ENCODE measurements at places on chromosomes 13 and 19.

DNA sequence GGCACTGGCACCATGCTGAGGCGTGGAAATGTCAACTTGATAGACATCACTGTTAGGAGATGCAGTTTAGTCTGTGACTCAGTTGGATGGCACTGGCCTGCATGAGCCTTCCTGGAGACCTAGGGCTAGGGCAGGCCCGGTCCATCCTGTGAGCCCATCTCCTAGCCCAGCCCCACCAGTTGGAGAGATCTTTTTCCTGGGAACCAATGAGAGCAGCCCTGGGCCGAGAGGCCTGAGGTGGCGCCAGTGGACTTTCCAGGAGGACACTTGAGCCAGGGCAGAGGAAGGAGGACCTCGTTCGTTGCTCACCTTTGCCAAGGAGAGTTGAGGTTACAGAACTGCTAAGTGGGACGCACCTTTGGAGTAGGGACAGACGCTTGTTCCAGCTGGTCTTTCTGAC is 100.5 kb upstream of the TEX29 start:
- DNase-seq = no peak

- no peak for DNase-seq
These were observed 30.8 kb downstream of the CBY2 start for GRCh38 chr13:45732916-45733315.

DNA sequence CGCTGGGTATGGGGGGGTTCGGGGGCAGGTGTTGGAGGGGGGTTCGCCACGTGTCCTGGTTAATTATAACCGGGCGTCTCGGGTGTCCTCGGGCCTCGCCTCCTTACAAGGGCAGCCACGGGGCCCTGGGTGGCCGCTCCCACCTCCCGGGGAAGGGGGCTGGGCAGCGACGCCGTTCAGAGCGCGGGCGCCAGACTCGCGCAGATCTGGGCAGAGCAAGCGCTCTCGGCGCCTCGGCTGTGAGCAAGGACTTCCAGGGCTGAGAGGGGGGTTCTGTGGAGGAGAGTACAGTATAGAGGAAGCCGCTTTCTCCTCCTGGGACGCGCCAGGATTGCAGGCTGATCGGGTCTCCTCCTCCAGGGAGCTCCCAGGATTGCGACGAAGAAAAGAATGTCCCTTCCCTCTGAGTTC is 1.0 kb upstream of the CKM start:
- no peak for DNase-seq

DNA sequence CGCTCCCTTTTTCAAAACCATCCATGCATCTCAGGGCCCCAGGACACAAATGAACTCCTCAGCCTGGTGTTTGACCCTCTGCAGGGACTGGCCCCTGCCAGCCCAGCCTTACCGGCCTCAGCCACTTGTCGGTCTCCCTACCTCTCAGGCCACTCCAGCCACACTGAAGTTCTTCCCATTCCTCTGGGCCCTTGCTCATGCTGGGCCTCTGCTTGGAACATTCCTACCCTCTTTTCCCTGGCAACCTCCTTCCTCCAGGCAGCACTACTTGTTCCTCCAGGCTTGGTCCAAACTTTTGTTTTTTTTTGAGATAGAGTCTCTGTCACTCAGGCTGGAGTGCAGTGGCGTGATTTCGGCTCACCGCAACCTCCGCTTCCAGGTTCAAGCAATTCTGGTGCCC is 7.6 kb upstream of the EGLN2 start:
- no peak for DNase-seq

DNA sequence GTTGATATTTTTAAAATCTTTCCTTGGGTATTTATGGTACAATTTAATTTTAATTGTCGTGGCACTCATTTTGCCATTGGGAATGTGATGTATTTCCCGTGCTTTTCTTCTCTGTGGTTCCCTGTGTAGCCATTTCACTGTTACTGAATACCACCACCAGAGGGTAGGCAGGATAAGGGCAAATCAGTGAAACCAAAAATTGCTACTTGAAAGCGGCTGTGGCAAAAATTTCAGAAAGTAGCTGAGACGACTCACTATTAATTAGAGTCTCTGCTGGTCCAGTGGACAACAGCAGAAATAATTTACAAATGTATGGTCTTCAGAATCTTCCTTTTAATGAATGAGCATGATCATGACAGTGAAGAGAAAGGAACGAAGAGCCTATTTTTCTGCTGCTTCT is 34.4 kb upstream of the MIR17HG start:
- no peak for DNase-seq

DNA sequence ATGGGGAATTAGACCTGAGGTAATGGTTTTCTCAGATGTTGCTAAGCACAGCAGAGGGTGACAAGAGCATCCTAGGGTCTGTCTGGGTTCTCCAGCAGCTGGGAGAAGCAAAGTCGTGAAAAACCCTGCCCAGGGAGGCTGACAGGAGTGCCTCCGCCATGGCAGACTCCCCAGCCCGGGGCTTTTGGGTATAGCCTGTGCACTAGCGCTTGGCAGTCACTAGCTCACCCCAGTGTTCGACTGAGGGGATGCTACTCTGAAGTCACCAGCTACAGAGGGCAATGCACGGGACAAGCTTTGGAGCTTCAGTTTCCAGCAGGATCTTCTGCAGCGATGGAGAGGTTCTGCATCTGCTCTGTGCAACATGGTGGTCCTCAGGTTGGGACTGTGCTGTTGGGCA is 87.5 kb downstream of the ING1 start:
- DNase-seq = no peak

- DNase-seq = no peak
These were observed 75.0 kb downstream of the DHRS12 start for GRCh38 chr13:51728972-51729371.

GRCh38 chr19:14997981-14998380 is 18.3 kb upstream of the SLC1A6 start:
- DNase-seq = no peak

DNA sequence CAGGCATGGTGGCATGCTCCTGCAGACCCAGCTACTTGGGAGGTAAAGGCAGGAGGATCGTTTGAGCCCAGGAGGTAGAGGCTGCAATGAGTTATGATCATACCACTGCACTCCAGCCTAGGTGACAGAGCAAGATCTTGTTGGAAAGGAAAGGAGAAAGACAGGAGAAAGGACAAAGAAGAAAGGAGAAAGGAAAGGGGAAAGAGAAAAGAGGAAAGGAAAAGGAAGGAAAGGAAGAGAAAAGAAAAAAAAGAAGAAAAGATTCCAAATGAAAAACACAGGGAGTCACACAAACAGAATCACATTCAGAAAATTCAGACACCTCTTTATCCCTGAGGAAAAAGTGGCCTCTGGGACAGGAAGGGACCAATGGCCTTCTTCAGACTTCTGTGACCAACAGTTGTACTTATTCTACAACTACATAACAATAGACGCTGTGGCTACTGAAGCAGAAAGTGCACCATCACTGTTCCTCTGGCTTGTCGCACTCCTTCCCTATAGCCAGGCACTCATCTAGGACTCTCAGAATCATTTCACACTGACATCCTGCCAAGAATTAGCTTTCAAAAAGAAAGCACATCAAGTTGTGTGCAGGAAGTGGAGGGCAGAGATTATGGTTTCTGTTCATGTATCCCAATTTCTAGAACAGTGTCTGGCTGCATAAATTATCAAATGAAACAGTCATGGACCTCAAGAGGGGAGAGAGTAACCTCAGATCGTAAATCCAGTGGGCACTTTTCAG is 5.9 kb downstream of the MTMR6 start:
- DNase-seq = no peak

GRCh38 chr13:50162001-50162400 is 146.8 kb downstream of the KCNRG start:
- no peak for DNase-seq

GRCh38 chr13:98751861-98752466 is 508 bp downstream of the SLC15A1 start:
- DNase-seq = no peak

DNA sequence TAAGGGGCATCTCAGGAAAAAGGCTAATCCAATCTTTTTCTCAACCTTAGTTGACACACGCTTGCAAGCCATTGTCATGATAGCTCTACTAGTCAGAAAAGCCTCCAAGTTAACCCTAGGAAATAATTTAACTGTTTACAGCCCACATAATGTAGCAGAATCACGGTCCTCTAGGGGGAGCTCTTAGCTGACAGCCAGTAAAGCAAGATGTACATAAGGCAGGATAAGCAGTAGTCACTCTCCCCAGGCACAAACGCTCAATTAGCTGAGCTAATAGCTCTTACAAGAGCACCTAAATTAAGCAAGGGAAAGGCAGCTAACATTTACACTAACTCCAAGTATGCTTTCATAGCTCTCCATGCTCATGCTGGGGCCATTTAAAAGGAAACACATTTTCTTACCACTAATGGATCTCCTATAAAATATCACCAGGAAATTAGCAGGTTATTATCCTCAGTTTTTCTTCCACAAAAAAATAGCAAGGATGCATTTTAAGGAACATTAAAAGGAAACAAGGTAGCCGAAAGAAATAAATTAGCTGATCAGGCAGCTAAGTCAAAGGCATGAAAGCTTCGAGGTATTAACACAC is 33.7 kb upstream of the ZSCAN5A start:
- DNase-seq = no peak

DNA sequence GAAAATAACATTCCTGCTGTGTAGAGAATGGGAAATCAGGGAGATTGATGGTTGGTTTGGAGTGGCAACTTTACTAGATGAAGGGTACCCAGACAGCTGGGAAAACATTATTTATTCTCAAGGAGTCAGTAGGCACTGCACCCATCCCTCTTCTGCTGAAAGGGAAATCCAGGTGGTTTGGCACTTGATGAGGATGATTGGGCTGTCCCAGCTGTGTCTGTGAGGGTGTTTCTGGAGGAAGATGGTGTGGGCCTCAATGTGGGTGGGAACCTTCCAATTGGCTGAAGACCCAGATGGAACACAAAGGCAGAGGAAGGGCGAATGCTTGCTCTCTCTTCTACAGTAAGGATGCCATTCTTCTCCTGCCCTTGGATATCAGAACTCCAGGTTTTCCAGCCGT is 10.4 kb upstream of the SACS start:
- no peak for DNase-seq

DNA sequence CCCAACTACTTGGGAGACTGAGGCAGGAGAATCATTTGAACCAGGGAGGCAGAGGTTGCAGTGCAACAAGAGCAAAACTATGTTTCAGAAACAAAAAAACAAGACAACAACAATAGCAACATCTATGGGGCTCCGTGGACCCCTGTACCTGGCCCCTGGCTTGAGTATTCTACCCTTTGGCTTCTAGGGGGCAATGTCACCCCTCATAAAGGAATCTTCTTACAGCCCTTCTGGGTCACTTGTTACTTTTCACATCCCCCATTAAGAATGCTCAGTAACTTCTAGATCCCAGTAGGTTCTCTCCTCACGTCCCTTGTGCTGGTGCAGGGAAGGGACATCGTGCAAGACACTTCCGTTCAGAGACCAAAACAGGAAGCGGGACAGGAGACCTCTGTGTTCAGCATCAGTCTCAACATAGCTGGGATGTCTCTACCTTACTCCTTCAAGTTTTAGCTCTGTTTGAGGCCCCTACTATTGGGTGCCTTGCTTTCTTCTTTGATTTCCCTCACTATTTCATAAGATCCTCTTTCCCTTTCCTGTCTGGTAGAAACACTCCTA is 218.1 kb upstream of the ARGLU1 start:
- DNase-seq = no peak

GRCh38 chr19:10602330-10603083 is 15.4 kb upstream of the AP1M2 start:
- DNase-seq = peak; percentile 81

GRCh38 chr13:97822377-97822776 is 131.1 kb upstream of the IPO5 start:
- no peak for DNase-seq

DNA sequence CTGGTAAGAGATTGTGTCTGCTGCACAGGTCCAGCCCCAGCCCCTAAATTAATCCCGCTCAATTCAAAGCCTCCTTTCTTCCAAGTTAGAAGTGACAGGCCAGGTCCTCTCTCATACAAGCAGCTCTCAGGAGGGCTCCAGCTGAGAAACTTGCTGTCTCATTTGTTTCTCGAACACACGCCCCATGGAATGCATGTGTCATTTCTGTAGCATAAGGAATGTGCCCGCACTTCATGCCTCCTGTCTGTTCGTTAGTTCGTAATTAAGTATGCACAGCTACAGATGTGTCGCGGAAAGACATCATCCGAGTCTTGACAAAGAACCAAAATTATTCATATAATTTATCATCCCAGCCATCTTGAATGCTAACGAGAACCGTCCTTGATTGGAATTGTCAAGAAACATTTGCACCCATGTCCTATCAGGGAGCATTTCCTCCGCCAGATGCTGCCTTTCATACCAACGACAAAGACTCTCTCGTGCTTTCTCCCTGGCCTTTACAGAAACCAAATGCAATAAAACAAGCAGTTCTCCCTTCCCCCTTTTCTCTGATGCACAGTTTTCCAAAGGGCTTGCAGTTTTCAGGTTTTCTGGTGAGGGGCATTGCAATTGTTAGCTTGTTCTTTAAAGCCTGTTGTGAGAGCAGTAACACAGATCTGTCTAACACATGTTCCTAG is 133.5 kb downstream of the UQCRFS1 start:
- DNase-seq = no peak

DNA sequence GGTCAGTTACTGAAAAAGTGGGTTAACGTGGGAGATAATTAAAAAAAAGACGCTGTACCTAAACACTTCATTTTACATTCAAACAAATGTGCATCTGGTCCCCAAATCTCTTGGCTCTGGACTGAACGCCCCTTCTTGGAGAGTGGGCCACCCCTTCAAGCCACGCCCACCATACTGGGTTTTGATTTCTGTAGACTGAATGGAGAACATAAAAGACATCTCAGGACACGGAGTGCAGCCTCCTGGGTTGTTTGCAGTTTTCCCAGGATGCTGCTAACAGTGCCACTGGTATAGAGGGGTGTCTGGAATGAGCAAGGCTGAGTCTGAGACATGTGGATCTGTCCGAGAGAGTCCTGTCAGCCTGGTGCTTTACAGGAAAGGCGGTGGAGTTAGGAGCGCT is 10.6 kb downstream of the TFDP1 start:
- DNase-seq = no peak

DNA sequence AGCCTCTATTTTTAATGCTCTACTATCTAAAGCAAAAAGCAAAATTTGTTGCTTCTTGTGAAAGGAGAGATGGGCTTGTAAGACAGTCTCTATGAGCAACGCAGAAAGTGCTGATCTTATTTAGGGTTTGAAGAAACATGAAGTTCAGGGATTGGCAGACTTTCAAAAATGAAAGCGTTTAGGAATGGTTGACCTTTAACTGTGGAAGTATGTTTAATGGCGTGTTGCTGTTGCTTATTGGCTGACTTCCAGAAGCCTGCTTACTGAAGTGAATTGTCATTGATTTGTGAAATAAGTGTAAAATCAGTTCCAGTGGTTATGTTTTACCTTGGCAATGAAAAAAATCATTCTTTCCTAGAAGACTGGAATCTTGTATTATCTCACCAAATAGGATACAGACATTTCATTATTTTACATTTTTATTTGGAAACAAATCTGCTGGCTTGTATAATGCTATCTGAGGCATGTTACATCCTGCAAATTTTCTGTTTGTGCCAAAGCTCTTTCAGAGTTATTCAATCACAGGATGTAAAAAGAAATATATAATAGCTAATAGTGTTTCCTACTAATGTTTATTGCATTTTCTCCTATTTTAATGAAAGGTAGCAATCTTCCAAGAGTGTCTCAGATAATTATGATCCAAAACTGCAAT is 221.3 kb upstream of the SLITRK6 start:
- DNase-seq = no peak
